ENCODE measurements at places on chromosomes 2 and 18.

GRCh38 chr18:24584205-24584604 lies 123.8 kb downstream of the HRH4 start:
- DNase-seq, result no peak

DNA sequence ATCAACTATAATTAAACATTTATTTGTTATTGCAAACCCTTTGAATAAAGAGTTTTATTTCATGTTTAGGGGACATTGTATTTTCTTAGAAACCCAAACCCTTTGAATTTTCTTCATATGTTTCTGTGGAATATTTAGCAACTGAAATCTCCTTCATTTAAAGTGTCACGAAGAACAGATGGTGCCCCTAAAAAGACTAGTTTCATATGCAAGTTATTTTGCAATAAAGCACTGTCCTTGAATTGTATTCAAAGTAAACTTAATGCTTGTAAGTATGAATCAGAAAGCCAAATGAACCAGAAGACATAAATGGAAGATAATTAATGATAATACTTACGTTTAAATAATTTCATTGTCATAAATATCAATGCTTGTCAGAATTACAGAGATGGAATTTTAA lies 151.9 kb upstream of the CWC22 start:
- DNase-seq, result no peak

- DNase-seq, result no peak
Observed at GRCh38 chr2:43274055-43274454, 47.6 kb upstream of the ZFP36L2 start.

DNA sequence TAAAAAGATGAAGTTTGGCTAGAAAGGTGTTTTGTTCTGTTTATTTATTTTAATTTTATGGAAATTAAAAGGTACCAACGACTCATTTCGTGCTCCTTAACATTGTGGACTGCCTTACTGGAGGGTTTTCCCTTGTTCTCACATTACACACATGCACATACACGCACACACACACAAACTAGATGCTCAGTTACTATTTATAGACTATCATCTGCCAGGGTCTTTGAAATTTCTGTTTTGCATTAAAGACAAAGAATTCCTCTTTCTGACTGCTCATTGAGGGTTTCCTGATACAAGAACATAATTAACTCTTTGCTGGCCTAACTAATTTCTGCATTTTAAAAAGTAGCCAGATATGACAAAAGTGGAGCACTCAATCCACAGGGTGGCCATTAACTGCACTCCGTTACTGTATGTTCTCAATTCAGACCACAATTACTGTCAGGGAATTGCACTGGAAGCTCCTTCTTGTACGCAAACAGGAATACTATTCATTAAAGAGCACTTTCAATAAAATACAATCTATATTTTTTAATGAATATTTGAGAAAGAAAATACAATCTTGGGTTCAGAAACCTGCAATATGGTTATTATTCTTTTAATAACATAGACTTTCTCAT lies 366.9 kb upstream of the GALNT5 start:
- no peak for DNase-seq

DNA sequence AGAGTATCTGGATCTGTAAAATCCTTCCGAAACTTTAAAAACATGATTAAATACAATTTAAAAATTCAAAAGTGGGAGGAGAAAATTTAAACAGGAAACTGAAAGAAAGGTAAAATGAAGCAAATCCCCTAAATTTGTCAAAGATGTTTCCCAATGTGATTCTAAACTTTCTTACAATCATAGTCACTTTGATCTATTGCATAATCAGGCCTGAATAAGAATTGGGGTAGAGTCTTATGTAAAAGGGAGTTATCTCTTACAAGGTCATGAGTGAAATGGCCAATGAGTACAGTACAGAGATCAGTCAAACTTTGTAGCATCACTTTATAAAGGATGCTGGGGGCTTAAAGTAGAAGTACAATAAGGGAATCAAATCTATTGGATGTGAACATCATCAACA lies 1657.7 kb upstream of the CELF4 start:
- no peak for DNase-seq

DNA sequence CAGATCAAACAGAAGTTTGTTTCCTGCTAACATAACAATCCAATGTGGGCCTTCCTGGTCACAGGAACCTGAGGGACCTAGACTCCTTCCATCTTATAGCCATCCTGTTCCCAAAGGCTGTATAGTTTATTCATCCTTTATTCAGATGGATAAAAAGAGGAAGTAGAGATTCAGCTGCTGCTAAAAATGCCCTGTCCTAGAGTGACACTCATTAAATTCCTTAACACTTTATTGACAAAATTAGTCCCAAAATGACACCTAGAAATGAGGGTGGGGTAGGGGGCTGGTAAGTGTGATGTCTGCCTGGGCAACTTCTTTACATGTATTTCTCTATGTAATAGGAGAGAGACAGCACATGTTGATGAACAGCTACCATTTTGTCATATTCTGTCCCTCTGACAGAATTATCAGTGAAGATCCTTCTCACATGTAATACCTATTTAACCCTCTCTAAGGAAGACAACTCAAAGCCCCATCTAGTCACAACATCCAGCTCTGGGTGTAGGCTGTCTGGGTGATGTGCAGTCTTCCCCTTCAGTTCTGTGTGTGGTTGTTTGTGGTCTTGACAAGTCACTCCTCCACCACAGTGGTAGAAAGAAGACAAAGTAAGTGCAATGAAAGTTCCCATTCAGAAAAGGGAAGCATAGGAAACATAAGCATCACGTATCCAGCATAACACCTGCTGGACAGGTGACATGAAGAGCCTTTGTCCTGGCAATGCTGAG lies 253.9 kb upstream of the CNTNAP5 start:
- DNase-seq, result no peak

GRCh38 chr2:227043981-227044380 lies 120.0 kb downstream of the COL4A4 start:
- no peak for DNase-seq

DNA sequence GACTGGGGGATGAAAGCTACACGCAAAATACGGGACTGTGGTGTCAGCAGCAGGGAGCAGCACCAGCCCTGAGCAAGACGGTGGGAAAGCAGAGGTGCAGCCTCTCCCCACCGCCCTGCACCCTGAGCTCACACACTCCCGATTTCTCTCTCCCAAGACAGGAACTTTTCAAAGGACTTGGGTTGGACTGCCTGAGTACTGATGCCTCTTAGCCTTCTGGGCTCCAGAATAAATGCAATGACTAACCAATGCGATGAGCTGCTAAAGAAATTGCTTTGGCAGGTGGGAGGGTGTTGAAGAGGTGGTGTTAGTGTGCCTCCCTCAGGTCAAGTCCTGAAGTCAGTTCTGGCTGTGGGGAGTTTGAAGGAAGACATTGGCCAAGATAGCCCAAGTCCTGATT lies 9.6 kb downstream of the TRIM54 start:
- DNase-seq, result no peak

DNA sequence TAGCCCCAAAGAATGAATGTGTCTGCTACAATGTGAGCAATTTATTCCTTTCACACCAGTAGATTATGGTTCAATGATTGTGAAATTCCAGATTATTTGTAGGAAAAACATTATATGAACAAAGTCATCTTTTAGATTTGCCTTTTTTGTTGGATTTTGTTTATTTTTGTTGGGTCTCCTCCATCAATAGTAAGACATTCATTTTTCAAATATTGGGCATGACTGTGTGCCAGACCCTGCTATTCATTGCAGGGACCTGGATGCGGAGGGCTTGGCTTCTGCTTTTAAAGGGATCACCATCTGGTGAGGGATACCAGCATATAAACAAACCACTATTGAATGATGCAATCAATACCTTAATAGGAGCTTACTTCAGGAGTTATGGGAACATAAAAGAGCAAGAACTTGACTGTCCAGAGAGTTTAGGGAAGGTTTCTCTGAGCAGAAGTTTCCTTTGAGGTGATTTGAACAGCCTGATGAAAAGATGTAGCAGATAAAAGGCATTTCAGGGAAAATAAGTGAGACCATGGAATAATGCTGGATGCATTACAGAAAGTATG lies 486.7 kb downstream of the EPHA4 start:
- no peak for DNase-seq

- DNase-seq, result no peak
Observed at GRCh38 chr2:167187978-167188967, 300.0 kb downstream of the XIRP2 start.

GRCh38 chr2:42978887-42979415 lies 186.6 kb upstream of the HAAO start:
- DNase-seq, result no peak

- DNase-seq, result no peak
Observed at GRCh38 chr2:196170606-196171247, 651 bp downstream of the STK17B start.

GRCh38 chr2:109046925-109047508 lies 58.0 kb upstream of the EDAR start:
- no peak for DNase-seq

All from GM04504 (cell line).